ENCODE measurements at places on chromosomes 1 and 21.

GRCh38 chr21:43585514-43585913 lies 73.8 kb downstream of the HSF2BP start:
- no peak for DNase-seq

DNA sequence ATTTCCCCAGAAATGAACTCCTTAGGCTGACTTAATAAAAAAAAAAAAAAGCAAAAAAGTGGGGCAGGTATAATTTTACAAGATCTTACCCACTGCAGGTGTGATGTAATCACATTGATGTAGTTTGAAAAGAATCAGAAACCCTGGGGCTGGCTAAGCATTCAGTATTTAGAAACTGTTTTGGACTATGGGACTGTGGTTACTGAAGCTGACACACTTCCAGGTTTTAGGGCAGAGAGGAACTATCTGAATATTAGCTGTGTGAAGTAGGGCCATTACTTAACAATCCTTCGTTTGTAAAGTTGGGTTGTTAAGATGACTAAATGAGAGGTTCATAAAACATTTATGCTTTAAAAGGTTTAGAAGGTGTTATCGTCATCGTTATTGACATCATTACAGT lies 165.3 kb downstream of the FASLG start:
- no peak for DNase-seq

DNA sequence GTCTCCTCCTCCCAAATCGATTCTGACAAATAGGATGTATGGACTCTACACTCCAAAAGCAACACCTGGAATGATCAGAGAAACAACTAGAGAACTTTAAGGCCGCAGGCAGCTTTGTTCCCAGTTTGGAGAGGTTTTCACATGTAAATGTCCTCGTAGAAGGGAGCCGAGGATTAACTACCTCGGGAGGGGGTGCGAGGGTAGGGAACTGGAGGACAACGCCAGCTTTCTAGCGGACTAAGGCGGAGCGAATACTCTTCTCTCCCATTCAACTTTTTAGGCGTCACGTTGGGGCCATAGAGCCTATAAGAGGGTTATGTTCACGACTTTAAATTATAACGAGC lies 1.2 kb downstream of the SCAF4 start:
- no peak for DNase-seq

GRCh38 chr1:92817986-92818764 lies 13.7 kb upstream of the RPL5 start:
- DNase-seq, result no peak

DNA sequence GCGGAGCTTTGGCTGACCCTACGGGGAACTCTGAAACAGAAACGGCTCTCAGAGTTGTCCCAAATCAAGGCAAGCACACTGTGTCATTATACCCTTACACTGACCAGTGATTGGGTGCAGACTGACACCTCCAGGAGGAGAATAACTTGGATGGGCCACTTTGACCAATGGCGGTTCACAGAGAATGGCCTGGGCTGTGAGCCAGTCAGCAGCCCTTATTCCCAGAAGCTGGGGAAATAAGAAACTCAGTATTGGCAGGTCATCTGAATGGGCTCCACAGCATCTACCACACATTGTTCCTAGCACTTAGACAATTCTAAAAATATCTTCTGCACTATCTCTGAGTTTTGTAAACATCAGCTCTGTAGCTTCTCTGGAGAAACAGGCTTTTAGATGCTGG lies 265.2 kb downstream of the ADGRL2 start:
- DNase-seq, result no peak

DNA sequence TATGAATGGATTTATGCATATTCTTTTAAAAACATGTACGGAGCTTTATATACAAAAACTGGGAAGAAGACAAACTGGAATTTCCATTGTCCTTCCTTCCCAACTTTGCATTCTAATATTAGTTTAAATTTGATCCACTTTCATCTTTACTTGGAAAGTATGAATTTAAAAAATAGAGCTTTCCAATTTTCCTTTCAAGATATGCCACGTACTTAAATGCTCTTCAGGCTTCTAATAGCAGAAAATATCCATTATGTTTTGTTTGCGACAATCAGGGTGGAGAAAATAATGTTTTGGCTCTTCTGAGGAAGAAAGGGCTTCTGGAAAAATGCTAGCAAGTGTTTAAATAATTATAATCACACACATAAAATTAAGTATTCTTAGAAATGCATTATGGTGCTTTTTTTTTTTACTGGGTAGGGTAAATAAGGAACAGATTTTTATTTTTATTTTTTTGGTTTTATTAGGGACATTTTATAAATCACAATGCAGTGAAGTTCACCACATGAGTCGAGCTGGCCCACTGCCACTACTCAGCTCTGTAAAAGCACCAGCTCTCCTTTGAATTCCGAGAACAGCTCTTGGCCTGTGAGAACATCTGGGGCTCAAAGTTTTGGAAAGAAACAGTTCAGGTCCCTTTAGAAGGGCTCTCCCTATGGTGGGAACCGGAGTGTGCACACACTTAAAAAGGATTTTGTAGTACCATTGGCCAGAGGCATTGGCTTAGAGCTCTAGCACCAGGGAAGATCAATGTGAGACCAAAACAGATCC lies 287.4 kb upstream of the LYPLAL1 start:
- no peak for DNase-seq

GRCh38 chr21:37227071-37228002 lies 39.8 kb downstream of the VPS26C start:
- no peak for DNase-seq

- DNase-seq, result no peak
These were observed 82.8 kb downstream of the DMRTB1 start for GRCh38 chr1:53541761-53542550.

GRCh38 chr1:5977494-5978444 lies 14.5 kb downstream of the NPHP4 start:
- DNase-seq, result no peak

GRCh38 chr1:156510709-156511108 lies 10.1 kb upstream of the MEF2D start:
- DNase-seq, result no peak

DNA sequence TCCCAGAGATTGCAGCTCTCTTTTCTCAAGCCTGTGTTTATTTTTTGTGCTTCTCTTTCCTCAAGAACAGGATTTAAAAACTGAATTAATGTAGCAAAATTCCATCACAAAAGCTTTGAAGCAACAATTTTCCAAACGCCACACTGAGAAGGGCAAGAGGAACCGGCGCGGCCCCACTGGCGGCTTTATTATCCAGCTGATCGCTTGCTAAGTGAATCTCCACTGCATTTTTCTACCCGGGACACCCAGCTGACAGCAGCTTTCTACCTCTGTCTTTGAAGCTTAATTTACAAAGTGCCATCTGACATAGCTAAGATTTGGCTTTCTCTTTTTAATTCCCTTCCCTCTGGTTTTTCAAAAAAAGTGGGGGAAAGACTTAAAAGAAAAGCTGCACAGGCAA lies 369.3 kb upstream of the C1orf174 start:
- no peak for DNase-seq

DNA sequence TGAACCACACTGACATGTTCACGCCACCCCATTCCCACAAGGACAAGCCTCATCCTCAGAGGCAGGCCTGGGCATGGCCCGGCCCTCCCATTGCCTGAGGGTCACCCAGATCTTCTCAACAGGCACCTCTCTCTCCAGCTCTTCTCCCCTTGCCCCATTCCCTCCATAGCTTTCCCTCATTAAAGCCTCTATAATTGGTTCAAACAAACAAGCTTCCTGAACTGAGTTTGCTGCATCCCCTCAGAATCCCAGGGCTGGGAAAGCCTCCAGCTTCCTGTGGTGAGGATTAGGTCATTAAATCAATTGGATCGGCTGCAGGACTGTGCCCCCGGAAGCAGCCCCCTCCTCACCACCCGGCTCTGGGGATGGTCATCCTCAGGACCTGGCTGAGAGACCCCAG lies 18.9 kb downstream of the CTNNBIP1 start:
- no peak for DNase-seq

DNA sequence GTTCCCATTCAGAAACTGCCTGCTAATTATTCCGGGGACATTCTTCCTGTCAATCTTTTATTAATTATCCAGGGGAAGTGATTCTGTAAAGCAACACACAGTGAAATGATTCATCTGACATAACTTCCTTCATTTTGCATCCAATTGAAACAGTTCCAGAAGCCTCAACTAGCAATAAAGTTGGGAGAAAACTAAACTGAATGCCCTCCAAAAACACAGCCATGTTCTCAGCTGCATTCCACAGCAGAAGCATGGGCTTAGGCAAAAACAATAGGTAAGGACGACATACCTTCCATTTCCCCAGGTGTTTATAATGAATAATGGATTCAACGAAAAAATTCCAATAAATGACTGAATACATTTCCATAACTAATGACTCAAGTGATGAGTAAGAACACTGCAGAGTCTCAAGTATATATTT lies 36.9 kb upstream of the TARBP1 start:
- DNase-seq, result no peak

DNA sequence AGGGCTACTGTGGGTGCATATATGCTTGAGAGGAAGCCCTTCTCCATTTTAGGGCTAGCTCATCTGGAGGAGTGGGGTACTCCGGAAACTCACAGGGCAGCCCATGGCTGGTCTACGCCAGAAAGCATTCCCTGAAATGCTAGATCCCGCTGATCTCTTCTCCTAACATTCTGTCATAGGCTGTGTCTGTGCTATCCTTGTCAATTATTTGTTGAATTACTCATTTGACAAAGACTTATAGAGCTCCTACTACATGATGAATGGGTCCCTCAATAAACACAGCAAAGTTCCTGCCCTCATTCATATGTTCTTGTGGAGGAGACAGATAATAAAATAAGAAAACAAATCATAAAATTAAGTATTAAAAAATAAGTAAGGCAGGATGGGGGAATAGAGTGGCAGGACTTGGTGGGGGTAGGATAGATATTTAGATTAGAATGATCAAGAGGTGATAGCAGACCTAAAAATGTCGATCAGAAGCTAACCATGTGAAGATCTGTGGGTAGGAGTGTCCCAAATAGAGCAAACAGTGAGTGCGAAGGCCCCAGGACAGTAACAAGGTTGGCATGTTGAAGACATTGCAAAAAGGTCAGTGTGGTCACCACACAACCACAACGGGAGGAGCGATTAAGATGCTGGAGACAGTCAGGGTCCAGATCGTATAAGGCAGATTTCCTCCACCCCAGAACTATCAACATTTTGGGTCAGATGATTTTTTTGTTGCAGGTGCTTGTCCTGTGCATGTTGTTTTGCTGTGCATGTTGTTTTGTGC lies 13.2 kb downstream of the NGF start:
- no peak for DNase-seq

GRCh38 chr1:54111624-54112023 lies 41.2 kb downstream of the CDCP2 start:
- no peak for DNase-seq

GRCh38 chr21:45947296-45947695 lies 34.3 kb upstream of the COL6A1 start:
- no peak for DNase-seq

- no peak for DNase-seq
These were observed 22.4 kb upstream of the MED18 start for GRCh38 chr1:28306301-28306949.

DNA sequence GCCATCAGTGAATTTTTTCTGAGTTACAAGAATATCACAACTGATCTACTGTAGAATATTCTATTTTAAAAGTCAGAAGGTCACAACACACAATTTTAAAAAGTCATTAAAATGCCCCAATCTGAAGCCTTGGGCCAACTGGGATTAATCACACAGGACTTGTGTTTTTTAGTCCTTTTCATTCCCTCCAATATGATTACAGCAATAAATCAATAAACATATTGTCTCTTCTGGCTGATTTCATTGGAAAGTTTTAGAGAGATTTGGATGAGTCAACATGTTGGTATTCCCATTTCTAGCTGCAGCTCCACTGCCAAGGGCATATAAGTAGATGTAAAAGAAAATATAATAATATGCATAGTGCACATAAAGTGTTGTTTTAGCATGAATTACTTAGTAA lies 85.8 kb downstream of the NIBAN1 start:
- no peak for DNase-seq

- DNase-seq, result no peak
These were observed 60.4 kb downstream of the DESI2 start for GRCh38 chr1:244713332-244713731.

- DNase-seq, result no peak
These were observed 358.3 kb downstream of the KIF26B start for GRCh38 chr1:245512980-245513578.

GRCh38 chr1:77697441-77697840 lies 15.0 kb upstream of the ZZZ3 start:
- no peak for DNase-seq

- DNase-seq, result no peak
These were observed 62.6 kb downstream of the MAP3K7CL start for GRCh38 chr21:29193072-29193471.

DNA sequence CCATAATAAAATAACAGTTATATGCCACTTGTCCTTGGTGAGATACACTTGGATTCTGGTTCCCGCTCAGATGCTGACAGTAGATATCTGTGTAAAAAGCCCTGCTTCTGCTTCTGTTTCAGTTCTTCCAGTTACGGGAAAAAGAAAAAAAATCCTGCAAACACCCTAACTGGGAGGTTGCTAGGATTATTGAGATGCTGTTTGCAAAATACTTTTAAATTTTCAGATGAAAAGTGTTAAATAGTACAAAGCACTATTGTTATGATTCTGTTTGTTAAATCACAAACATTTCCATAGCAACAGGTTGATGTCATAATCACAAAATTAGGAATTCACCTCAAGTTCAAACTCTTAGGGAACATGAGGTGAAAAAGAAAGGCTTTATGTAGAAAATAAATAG lies 232.3 kb downstream of the HMCN1 start:
- DNase-seq, result no peak

- no peak for DNase-seq
These were observed 206.4 kb upstream of the SGIP1 start for GRCh38 chr1:66327588-66327987.

- DNase-seq, result no peak
These were observed 362.7 kb downstream of the PTPRU start for GRCh38 chr1:29599071-29599470.

DNA sequence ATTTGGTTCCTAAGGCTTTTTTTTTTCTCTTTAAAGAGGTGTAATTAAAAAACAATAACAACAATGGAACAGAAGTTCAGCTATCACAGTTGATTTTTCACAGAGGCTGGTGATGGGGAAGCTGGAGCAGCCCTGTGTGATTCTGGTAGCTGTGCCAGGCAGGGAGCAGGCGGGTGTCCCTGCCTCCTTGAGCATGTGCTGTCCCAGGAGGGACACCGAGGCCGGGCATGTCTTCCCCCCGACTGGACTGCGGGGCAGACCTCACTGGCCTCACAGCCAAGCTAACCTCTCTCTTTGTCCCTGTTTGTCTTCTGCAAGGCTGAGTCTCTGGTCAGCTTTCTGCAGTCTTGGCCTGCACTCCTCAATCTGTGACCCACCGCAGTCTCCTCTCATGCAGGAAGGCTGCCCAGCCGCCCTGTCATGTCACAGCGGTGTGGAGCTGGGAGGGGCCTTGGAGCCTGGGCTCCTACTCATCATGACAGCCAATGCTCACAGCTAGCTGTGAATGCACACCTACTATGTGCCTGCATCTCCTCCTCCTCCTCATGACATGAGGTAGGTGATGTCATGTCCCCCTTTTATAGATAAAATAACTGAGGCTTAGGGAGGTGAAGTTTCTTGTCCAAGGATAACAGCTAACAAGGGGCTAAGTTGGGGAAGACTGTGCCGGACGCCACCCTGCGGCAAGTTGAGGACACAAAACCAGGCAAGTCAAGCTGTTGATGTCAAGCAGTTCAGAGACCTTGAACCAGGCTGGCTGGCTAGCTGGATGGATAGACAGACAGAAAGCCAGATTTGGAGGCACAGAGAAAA lies 10.3 kb upstream of the ACTL8 start:
- DNase-seq, result no peak
